ENCODE measurements at places on chromosomes 7 and 10.

- no peak for DNase-seq
Measured at GRCh38 chr10:4048236-4048864, 263.3 kb upstream of the KLF6 start.

- DNase-seq = no peak
Measured at GRCh38 chr7:78635026-78635793, 818.3 kb downstream of the MAGI2 start.

GRCh38 chr7:6234384-6234783 lies 38.0 kb downstream of the CYTH3 start:
- no peak for DNase-seq

DNA sequence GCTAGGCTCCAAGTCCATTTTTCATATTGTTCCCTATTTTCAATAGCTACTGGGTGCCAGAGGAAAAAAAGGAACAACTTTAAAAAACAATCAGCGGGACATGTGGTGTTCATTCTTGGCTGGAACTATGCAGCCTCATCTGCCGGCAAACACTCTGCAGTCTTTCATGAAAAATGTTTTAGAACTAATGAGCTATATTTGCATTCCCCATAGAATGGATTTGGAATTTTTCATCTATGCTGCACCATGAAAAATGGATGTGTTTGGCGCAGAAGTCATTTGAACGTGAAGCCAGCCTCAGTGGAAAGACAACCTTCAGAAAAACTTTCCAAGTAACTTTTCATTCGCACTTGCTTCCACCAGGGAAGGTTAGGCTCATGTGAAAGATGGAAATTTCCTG lies 270.5 kb downstream of the SKAP2 start:
- no peak for DNase-seq

DNA sequence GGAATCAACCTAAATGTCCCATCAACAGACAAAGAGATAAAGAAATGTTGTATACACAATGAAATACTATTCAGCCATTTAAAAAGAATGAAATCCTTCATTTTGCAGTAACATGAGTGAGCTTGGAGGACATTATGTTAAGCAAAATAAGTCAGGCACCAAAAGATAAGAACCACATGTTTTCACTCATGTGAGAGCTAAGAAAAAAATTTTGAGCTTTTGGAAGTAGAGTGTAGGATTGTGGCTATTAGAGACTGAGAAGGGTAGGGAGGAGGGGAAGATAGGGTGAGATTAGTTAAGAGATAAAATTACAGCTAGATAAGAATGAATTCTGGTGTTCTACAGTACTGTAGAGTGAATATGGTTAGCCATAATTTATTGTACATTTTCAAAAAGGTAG lies 8.3 kb upstream of the YAE1 start:
- no peak for DNase-seq

DNA sequence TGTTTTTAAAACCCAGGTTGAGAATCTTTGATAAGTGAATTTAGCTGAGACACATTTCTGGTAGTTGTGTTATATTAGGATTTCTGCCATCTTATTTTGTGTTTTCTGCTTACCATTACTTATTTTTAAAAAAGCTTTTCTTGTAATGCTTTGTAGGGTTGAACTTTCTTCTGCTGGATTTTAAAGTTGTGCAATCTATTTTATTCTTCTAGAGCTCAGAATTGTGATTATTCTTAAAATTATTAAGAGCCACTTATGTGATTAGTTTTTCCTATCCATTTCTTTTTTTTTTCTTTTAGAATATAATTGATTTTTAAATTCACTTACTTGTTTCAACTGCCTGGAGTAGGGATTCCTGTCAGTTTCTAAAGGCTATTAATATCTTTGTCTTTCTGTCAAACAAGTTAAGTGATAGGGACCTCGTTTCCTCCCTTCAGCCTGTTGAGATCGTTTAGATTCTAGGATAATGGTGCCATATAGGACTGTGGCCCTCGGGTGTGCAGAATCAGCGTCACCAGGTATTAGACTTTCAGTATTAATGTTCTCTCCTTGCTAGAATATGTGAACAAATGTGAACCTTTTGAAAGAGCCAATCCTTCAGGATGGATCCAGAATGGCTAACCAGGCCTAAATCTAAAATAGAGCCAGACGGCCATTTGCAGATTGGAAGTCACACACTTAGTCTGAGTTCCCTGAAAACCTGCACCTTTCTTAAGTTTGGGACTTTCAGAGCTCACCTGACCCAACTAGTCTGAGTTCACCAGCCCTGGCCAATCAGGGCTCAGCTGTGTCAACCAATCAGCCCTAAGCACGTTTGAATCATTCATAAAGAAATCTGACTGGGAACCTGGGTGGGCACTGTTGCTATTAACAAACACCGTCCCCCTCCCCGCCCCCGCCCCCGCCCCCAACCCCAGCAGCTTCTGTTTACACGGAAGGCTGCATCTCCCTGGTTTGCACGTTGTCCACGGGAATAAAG lies 26.2 kb downstream of the CUX1 start:
- no peak for DNase-seq

GRCh38 chr7:26841003-26841739 lies 23.2 kb downstream of the SKAP2 start:
- no peak for DNase-seq

DNA sequence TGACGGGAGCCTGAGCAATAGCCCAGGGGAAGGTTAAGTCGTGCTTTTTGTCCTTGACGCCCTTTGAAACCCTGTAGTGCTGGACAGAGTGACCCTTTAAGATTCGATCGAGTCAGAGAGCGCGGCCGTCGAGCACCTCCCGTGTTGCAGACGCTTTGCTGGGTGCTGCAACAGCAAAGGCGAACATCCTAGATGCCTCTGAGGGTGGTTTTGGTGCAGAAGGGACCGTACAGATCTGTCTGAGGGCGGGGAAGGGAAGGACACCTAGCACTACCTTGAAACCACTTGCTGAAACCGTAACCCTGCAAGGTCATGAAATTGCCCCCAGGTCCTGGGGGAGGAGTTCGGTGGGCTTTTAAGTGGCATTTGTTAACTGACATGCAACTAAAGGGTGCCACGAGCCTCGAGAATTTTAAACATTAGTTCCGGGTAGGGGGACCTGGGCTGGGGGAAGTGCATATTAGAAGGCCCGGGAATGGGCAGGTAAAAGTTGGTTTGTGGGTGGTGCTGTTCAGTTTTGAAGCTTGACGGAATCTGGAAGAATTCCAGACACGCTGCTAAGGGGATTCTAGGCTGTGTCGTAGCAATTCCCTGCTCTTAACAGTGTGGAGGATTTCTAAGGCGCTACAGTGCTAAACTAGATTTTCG lies 786 bp downstream of the ATP5F1C start:
- DNase-seq = no peak

GRCh38 chr10:133462512-133463305 lies 9.0 kb downstream of the SCART1 start:
- no peak for DNase-seq

DNA sequence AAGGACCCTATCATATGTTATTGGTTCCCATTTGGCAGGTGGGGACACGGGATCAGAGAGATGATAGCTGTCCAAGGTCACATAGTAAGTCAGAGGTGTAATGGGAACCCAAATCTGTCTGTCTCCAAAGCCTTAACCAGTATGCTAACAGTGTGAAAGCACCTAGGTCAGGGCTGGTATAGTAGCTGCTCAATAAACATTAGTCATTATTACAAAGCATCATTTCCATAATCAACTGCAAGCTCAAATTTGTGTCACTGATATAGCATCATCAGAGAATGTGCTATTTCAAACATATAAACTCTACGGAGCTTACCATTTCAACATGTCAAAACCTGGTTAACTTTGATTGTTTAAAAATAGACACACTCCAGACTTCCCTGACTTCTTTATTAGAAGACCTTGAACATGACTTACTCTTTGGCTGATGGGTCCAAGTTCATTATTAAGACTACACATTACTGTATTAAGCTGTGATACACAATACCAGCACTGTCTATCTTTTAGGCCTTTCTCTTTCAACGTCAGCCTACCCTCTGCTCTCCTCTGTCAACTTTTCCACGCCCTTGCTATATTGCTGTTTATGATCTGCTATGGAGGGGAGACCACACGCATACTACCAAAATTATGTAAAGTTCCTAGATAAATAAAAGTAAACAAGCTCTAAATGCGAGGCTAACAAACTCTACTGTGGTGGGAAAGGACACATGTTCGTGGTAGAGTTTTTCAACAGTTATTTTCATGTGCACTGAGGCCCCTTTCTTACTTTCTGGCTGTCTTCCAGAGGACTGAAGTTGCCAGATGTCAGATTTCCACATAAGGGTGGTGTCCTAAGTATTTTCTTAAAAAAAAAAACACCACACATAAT lies 33.6 kb downstream of the DNMBP start:
- DNase-seq = no peak

GRCh38 chr7:113805976-113806375 lies 112.8 kb downstream of the PPP1R3A start:
- DNase-seq = no peak

DNA sequence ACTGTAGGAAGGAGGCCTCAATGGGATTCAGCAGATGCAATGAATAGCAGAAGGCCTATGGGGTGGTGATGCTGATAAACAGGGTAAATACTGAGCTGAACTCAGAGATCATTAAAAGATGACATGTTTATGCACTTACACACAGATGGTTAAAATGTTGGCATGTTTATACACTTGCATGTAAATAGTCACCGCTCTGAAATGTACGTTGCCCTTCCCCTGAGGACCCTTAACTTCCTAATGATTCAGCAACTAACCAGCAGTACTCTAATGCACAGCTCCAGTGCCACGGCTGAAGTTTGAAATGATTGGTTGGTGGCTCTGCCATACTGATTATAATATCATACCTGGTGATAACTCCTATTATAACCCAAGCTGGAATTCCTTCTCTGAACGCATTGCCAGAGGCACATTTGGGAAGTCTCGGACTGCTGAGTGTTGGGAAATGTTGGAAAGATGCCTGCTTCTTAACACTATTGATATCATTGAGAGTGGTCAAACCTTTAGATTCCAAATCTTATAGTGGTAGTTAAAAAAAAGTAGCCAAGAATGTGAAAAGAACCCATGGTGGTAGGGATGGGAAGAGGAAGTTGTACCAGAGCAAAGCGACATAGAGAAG lies 3.7 kb upstream of the CAV1 start:
- no peak for DNase-seq

DNA sequence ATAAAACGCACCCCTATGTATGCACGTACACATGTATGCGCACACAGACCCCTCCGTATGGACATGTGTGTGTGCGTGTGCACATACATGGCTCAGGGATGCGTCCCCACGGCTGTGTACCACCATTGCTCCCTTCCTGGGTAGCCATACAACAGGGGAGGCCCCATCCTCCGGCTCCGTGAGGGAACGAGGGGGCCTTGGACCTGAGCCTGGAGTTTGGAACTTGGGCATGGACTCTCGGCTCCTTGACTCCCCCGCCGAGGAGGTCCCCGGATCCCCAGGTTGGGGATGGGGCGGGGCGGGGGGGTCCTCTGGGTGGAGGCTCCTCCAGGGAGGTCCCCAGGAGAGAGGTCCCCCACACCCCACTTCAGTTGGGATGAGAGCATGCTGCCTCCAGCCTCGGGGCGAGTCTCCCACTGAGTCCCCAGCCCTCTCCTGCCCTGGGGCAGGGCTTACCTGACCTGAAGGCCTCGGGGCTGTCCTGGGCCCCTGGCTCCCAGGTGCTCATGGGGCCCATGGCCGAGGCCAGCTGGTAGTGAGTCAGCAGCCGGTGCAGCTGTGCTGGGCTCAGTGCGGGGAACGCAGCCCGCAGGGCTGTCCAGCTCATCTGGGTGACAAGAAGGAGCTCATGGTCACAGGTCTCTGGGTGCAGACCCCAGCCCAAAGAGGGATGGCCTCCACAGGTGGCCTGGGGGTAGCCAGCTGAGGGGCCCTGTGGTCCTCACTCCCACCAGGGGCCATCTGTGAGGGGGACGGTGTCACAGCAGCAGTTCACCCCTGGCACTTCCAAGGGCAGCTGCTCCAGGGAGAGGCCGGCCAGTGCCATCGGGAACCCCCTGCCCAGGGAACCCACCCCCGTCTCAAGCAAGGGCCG lies 29.9 kb downstream of the AP5Z1 start:
- DNase-seq = no peak

DNA sequence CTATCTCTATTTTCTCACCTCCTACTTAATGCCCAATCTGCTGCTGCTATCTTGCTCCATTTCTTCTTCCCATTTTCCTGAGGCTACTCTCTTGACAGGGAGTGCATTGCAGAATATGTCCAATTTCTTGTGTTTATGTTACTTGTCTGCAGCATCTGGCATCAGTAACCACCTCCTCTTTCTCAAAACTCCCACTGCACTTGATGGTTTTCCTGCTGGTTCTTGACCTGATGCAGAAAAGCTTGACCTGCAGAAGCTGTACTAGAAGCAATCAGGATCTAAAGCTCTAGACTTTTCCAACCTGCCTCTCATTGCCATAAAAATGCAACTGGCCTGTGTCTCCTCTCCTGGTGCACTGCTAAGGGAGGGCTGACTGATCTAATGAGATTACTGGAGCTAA lies 287.8 kb downstream of the ZEB1 start:
- no peak for DNase-seq

DNA sequence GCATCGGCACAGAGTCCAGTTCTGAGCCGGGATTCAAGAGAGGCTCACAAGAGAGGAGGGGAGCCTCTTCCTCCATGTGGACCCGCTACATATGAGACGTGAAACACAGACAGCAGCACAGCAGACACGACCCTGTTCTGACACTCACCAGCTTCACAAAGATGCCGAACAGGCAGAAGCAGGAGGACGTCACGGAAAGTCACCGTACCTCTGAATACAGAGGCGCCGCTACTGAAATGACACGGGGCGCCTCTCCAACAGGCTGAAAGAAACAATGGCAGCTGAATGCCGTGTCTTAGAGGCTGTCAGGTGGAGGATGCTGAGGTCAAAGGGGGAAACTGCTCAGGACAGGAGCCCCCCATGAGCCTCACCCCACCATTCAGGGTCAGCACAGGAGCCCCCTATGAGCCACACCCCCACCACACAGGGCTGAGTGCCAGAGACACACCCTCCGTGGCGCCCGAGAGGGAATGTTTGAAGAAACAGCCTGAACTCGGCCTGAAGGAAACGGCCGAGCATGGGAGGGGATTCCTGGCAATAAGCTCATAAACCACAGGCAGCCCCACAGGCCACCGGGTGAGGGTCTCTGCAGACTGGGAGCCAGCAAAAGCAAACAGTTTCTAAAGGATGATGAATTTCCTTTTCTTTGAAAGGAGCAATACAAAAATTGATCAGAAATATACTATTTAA lies 510.3 kb downstream of the PTPRN2 start:
- no peak for DNase-seq

GRCh38 chr7:105268511-105269392 lies 120.0 kb downstream of the SRPK2 start:
- DNase-seq = peak; percentile 46

GRCh38 chr7:89554209-89554608 lies 600.1 kb upstream of the STEAP1 start:
- no peak for DNase-seq

DNA sequence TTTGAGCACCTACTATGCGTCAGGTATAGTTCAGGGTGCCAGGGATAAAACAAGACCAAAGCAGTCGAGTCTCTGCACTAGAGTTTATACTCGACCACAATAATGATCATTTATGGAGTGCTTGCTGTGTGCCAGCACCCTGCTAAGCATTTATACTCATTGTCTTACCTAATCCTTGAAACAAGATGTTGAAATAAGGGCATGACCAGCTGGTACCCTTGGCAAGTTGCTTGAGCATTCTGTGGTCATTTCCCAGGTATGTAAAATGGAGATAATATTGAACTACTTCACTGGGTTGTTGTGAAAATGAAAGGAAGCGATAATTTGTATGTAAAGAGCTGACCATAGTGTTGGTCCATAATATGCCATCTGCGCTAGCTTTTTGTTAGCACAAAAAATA lies 185.4 kb downstream of the CYP26A1 start:
- no peak for DNase-seq
